Skeletal muscle cell (primary cell): ENCODE measurements at places on chromosomes 7 and 10.

- DNase-seq: no peak
Observed at GRCh38 chr10:77286531-77287508, 350.8 kb downstream of the KCNMA1 start.

DNA sequence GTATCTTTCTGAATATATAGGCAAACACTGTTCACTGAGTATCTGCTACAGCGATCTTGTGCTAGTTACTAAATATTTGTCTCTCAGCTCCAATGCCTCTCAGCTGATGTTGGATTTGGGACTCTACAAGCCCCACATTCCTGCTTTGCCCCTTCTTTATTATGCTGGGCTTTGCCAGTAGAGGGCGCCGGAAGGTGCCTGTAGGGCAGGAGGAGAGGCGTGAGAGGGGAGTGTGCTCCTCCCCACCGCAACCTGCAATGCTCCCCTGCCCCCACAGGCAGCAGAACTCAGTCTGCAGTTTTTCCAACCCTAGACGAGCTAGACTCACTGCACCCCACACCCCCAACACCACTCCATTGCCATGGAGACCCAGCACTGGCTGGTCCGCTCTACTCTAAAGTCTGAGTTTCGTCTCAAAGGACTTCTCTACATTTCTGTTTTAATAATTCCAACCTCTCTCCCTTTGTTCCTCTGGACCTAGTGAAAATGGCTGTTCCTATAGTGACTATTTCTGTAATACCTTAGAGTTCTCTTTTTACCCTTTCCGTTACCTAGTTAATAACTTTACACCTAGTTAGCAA is 337.6 kb downstream of the CCSER2 start:
- DNase-seq: no peak

DNA sequence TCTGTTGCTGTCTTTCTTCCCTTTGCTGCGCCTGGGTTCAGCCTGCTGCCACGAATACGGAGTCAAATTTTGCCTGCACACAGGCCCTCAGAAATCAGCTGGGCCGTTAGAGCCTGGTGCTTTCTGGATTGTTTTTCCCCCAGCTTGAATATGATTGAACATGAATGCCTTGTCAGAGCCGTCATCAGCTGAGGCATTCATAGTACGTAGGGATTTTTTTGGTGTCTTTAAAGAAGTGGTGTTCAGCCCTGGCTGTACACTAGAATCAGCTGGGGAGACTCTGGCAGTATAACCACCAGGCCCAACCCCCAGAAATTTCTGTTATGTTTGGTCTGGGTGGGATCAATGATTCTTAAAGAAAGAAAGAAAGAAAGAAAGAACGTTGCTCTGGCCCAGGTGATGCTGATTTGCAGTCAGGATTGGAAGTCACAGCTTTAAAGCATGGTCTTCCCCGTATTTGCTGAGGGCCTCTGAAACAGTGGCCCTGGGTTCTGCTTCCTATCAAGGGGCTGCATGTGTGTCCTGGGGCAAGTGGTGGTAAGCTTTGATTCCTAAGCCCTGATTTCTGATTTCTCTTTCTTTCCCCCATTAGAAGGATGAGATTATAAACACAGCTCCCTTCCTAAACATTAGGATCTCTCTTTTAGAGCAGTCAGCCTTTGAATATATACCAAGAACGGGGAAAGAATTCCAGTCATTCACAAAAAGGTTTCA is 24.7 kb downstream of the NUB1 start:
- no peak for DNase-seq

- no peak for DNase-seq
Observed at GRCh38 chr10:111373696-111374095, 296.9 kb downstream of the ADRA2A start.

- no peak for DNase-seq
Observed at GRCh38 chr10:124008681-124009080, 84.7 kb downstream of the CHST15 start.

DNA sequence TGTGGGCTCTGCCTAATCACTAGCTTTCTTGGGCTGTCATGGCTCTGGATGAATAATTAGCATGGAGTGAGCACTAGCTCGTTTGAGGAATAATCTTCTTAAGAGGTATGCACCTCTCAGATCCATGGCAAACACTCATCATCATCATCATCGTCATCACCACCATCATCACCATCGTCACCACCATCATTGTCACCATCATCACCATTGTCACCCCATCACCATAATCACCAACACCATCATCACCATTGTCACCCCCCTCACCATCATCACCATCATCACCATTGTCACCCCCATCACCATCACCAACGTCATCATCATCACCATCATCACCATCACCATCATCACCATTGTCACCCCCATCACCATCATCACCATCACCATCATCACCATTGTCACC is 60.8 kb upstream of the NMT2 start:
- no peak for DNase-seq

- no peak for DNase-seq
Observed at GRCh38 chr10:51694086-51694768, 5.2 kb downstream of the CSTF2T start.

DNA sequence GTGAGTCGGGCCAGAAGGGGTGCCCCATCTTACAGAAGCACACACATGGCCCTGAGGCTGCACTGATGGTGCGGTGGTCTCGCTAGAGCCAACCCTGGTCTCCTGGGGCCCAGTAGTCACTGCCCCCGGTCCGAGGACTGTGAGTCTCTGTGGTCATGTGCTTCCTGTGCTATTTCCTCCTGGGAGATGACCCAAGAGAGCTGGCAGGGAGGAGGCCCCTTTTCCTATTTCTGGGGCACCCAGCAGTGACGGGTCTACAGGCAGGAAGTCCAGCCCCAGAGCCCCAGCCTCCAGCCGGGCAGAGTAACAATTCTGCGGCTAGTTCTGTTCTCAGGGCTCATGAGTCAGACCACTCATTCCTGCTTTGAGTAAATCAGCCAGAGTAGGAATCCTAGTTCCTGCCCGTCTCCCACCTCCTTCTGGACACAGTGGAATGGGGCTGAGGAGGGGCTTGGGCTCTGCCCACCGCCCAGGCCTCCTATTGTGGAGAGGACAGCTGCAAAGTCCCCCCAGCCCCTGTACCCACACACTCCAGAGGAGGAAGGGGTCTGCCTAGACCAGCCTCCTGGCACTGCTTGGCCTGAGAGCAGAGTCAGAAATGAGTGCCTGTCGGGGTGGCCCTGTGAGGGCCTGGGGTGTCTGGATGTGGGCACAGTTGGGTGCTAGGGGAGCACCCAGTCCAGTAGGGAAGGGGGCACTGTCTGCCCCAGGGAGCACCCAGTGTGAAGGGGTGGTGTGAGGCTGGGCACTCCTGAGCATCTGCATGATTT is 80.5 kb upstream of the PPIF start:
- DNase-seq: peak; percentile 76

DNA sequence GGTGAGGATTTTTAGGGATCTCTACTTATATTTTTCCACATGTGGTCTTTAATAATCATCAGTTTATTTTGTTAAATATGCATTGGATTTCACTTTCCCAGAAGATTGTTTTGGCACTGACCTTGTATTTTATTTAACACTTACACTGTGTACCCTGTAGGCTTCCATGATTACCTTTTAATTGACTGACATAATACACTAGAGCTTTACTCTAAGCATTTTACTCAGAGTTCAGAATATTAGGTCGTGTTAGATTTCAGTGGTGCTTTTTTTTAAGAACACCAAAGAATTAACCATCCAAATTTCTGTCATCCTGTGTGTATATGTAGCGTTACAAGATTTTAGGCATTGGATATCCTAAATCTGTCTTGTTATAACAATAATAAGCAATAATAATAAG is 23.1 kb downstream of the CASD1 start:
- no peak for DNase-seq

DNA sequence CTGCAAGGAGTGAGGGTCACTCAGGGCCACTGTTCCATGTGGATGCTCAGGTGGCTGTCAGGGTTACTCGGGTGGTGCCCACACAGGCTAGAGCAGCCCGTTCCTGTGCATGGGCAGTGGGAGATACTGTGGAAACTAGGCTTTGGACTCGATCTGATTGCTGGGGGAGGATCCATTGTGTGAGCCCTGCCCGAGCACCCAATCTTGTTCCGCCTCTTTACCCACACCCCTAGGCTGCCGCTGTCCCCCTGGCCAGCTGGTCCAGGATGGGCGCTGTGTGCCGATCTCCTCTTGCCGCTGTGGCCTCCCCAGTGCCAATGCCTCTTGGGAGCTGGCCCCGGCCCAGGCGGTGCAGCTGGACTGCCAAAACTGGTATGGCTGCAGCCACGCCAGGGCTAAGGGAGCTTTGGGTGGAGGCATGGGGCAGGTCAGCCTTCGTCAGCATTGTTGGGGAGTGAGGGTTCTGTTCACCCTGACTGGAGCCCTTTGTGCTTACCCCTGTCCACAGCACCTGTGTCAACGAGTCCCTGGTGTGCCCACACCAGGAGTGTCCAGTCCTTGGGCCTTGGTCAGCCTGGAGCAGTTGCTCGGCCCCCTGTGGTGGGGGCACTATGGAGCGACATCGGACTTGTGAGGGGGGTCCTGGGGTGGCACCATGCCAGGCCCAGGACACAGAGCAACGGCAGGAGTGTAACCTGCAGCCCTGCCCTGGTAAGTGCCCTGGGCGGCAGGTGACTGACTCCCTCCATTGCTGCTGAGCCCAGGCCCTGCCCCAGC is 12.4 kb upstream of the ZNF862 start:
- DNase-seq: no peak

DNA sequence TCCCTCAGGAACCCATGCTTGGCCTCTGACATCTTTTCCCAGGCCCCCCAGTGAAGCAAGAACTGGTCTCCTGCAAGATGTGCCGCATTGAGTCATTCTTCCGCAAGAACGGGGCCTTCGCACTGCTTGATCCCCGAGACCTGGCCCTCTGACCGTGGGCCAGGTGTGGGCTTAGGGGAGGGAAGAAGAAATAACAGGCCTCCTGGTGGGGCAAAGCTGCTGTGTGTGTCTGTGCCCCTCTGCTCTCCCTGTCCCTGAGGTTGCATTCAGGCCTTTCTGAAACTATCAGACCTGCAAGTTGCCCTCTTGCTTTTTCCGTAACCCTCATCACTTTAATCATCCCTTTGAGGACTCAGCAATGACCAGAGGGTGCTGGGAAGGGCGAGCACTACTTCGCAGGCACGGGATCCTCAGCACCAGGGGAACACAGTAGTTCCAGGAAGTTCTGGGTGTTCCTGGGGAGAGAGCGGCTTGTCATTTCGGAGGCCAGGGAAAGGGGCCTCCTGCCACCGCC is 6.0 kb downstream of the ATP6V1F start:
- no peak for DNase-seq

DNA sequence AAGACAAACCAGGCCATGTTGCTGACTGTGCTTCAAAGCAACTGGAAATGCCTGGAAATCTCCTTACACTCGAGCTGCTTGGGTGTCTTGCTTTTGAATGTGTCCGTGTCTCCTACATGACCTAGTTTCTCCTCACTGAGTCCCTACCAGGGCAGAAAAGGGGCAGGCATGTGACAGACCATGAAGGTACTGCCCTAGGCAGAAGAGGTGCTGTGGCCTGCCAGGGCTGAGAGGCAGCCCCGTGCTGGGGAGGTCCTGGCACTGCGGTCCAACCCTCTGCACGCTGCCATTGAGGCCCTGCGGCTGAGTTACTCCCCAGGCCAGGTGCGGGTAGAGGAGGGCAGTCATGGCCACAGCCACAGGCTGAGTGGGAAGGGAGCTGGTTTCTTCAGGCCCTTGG is 159.3 kb downstream of the LYZL1 start:
- no peak for DNase-seq

DNA sequence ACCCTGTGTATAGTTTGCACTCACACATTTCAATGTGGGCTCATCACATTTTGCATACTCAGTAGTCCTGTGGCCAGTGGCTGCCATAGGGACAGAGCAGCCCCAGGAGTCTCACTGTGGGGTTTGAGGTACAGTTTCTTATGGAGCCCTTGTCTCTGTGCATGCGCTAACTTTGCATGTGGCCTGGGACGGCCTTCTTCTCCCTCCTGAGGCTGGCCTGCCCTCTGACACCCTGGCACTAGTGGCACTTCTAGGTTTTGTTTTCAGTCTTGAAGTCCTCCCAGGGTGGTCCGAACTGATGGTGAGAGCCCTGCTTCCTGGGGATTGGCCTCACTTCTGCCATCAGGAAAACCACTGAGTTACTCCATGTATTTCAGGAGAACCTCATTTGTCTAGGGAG is 21.2 kb downstream of the NACAD start:
- DNase-seq: no peak

DNA sequence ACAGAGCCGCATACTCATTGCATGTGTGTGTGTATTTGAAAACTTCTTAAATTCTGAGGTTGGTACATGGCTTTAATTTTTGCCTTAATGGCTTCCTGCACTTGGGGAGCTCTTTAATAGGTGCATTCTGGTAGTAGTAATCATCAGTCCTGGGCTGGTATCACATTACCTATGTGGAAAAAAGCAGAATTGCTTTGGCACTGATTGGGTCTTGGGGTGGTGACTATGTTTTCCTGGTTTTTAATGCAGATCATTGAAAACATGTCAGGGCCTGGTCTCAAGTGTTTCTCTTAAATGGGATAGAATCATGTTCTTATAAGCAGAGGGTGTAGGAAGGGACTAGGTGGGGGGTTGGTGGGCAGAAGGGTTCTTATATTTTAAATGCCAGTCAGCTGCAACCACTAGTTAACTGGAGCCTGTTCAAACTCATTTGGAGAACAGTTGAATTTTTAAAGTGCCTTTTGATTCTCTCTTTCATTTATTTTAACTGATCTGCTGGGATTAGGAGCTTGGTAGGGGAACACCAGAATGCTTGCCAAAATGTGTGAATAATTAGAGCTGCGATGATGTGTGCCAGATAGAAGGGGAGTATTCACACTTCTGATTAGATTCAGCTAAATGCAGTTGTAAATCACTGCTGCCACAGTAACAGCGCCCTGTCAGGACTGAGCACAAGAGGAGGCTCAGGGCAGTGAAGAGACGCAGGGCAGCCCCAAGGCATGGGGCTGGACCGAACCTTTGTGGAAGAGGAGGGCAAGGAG is 633.5 kb upstream of the GALNT17 start:
- DNase-seq: no peak

DNA sequence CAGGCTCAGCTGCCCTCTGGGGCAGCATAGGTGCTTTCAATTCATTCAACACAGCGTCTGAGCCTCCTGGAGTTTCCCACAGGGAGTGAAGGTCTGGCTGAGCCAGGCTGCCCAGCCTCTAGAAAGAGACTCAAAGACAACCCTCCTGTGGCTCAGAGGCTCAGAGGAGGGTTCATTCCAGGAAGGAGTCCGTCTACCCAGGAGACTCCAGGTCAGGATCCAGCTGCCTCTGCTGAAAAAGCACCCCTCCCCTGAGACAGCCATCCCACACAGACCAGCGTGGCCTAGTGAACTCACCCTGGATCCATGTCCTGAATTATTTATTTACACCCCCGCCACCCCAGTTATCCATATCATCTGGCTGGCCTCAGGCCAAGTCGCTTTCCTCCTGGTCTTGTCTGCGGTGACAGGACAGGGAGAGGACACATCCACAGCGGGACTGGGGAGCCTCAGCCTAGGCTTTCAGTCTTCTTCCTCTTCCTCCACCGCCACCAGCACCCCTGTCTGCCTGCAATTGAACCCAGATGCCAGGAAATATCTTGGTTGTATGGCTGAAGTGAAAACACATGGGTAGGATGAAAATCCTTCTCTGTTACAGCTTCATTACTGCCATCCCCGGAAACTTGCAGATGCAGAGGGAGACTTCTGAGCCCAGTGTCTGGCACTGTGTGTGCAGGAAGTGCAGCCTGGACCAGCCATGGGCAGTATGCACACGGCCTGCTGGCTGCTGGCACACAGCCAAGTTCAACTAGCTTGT is 44.0 kb upstream of the COL13A1 start:
- no peak for DNase-seq
